ENCODE measurements at places on chromosomes 4 and X.

DNA sequence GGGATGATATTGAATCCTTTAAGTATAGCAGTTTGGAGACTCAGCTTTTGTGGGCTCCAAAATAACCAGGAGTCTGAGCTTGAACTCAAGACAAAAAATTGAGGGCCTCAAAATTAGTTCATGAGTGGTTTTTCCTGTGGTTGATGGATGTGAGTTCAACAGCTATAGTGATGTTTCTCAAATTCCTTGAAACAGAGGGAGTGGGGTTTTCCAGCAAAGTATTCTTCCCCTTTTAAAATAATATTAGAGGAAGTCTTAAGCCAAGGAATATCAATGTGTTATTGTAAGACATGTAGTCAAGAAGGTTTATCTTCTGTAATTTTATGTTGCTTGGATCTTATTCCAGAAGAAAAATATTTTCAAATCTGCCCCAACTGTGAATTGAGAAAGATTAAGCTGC lies 10.6 kb downstream of the OTC start:
- no peak overlapping the region for H3K27ac ChIP-seq
- DNase-seq, result no peak
- H3K4me3 ChIP-seq, result no peak overlapping the region
- no peaks in the 10 kb centered on the region for H3K4me1 ChIP-seq

GRCh38 chr4:90127223-90127705 lies at the start of gene CCSER1:
Gene CCSER1, plus strand, starts transcription at chr4:90127394.
- peak; percentile 38 for DNase-seq
- no peaks in the 10 kb centered on the region for H3K36me3 ChIP-seq
- no peak within 1 kb of the TSS for H3K4me3 ChIP-seq
- H3K27ac ChIP-seq, result no peak within 1 kb of the TSS
- H3K4me1 ChIP-seq, result peaks cover 3% of the 10 kb centered on the region
- peaks cover 13% of the 10 kb centered on the region for H3K27me3 ChIP-seq

GRCh38 chrX:55813150-55813549 lies 95.6 kb downstream of the RRAGB start:
- H3K27me3 ChIP-seq, result no peaks in the 10 kb centered on the region
- no peaks in the 10 kb centered on the region for H3K36me3 ChIP-seq
- no peak overlapping the region for H3K4me3 ChIP-seq
- no peaks in the 10 kb centered on the region for H3K4me1 ChIP-seq
- no peak for DNase-seq
- no peak overlapping the region for H3K27ac ChIP-seq

DNA sequence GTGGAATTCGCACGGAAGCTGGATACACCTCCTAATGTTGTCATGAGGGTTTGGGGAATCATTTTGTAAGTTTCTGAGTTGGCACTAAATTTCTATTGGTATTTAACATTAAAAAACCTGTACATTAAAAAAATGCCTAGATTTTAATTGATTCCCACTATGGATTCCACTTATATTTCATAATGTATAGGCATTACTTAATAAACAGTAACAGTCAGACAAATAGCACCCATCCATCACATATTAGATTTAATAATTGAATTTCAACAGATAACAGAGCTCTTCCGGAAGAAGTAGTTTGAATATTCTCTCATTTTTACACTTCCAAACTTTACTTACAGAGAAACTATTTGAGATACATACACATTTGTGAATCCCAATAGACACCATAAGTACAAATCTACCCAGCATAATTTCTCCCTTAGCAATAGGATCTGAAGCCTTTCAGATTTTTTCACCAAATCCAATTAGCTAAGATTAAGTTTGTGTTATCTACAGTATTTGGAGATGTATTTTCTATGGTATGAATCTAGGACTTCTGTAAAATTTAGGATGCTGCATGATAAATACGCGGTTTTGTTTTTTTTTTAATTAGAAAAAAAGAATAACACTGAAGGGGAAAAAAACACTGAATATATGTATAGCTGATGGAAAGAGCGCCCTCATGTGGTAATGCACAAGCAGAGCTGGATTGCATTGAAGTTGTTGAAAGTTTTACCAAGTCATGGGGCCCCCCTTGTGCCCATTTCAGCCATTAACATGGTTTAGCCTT lies 12.2 kb upstream of the ODAM start:
- H3K27me3 ChIP-seq, result no peaks in the 10 kb centered on the region
- no peak for DNase-seq
- H3K36me3 ChIP-seq, result no peaks in the 10 kb centered on the region
- no peak overlapping the region for H3K27ac ChIP-seq
- no peak overlapping the region for H3K4me3 ChIP-seq
- H3K4me1 ChIP-seq, result no peaks in the 10 kb centered on the region

- no peak overlapping the region for H3K4me3 ChIP-seq
- no peaks in the 10 kb centered on the region for H3K27me3 ChIP-seq
- no peak for DNase-seq
- no peaks in the 10 kb centered on the region for H3K4me1 ChIP-seq
- no peaks in the 10 kb centered on the region for H3K36me3 ChIP-seq
These were observed 27.4 kb downstream of the GBA3 start for GRCh38 chr4:22720091-22720490.

DNA sequence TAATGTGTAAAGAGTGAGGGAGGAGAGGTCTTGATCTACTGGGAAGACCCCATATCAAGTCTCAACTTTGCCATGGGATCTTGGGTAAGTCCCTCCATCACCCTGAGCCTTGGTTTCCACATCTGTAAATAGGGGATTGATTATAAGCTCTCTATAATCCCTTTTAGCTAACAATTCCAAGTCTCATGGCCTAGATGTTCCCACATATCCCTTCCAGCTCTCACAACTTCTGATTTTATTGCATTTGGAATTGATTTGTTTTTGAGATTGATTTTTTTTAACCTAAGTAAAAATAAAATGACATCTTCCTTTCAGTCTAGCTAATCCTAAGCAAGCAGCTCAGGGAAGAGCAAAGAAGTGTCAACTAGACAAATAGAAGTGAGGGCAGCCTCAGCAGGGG lies 29.8 kb downstream of the SMIM20 start:
- H3K4me1 ChIP-seq, result no peaks in the 10 kb centered on the region
- no peak overlapping the region for H3K4me3 ChIP-seq
- DNase-seq, result no peak
- H3K27me3 ChIP-seq, result peaks cover 9% of the 10 kb centered on the region

DNA sequence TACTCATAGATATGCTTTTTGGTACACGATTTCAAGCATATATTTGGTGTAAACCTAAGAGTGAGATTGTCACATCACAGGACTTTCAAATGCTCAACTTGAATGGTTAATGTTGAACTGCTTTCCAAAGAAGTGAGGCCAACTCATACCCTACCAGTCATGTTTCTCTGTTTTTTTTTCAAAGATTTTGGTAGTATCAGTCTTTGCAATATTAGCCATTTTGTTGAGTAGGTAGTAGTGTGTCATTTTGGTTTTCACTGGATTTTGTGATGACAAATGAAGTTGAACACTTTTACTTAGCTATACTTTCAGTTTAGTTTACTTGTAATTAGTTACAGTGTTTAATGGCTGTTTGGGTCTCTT lies 12.5 kb upstream of the HS3ST1 start:
- no peaks in the 10 kb centered on the region for H3K36me3 ChIP-seq
- H3K4me1 ChIP-seq, result no peaks in the 10 kb centered on the region
- H3K27me3 ChIP-seq, result peaks cover 3% of the 10 kb centered on the region
- H3K27ac ChIP-seq, result no peak overlapping the region

DNA sequence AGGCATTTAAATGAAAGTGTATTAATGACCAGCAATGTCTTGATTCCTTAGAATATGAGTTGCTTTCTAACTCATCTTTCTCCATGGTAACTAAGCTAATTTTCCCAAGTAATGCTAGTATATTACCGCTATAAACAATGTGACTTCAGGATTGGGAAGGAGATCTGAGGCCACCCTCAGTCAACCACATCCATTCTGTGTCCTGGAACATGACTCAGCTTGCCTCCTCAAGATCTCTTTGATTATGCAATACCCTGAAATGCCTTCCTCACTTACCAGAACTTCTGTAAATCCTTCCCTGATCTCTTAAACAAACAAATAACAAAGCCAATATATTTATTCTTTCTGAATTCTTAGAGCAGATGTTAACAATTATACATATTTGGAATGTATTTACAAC lies 1495.5 kb downstream of the PCDH18 start:
- no peak overlapping the region for H3K27ac ChIP-seq
- no peaks in the 10 kb centered on the region for H3K36me3 ChIP-seq
- H3K27me3 ChIP-seq, result no peaks in the 10 kb centered on the region

- no peaks in the 10 kb centered on the region for H3K4me1 ChIP-seq
- no peak overlapping the region for H3K4me3 ChIP-seq
- DNase-seq, result no peak
- no peaks in the 10 kb centered on the region for H3K27me3 ChIP-seq
These were observed 122.4 kb downstream of the BCOR start for GRCh38 chrX:39975101-39975925.

- no peaks in the 10 kb centered on the region for H3K27me3 ChIP-seq
- no peak overlapping the region for H3K27ac ChIP-seq
- H3K36me3 ChIP-seq, result no peaks in the 10 kb centered on the region
- DNase-seq, result no peak
- H3K4me3 ChIP-seq, result no peak overlapping the region
- no peaks in the 10 kb centered on the region for H3K4me1 ChIP-seq
These were observed 157.6 kb downstream of the ZNF518B start for GRCh38 chr4:10299601-10300000.

DNA sequence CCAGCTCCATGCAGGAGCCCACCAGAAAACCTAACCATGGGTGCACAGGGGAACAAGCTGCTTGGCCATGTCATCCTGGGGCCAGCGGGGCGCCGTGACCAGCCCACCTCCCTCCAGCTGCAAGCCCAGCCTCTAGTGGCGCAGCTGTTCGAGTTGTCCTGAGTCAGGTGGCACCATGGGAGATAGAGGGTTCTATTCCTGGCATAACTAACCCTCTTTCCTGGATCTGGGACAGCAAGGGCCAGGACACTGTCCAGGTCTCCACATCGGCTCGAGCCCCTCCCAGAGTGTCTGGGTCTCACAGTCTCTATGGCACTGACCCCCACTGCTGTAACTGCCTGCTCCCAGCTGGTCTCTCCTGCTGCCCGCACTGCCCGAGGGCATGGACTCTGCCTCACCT lies 16.7 kb downstream of the ABLIM2 start:
- no peak for DNase-seq
- no peak overlapping the region for H3K27ac ChIP-seq
- no peak overlapping the region for H3K4me3 ChIP-seq
- H3K4me1 ChIP-seq, result no peaks in the 10 kb centered on the region
- H3K36me3 ChIP-seq, result no peaks in the 10 kb centered on the region
- H3K27me3 ChIP-seq, result no peaks in the 10 kb centered on the region

DNA sequence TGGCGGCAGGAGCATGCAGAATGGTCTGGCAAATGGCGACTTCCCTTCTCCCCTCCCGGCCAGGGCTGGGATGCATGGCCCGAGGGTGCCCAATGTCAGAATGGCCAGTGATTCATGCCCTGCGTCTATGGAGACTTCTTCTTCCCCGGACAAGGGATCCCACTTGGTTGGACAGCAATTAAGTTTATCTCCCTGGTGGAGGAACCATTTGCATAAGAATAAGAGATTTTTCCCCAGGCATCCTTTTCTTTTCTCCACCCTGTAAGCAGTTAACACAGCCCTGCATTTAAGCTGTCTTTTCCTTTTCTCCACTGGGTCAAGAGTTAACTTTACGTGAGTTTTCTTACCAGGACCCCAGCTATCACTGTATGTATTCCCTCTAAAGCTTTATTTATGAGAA lies 856.6 kb downstream of the GLUD2 start:
- H3K27ac ChIP-seq, result no peak overlapping the region
- H3K4me1 ChIP-seq, result no peaks in the 10 kb centered on the region
- no peak for DNase-seq
- H3K27me3 ChIP-seq, result no peaks in the 10 kb centered on the region
- no peak overlapping the region for H3K4me3 ChIP-seq

GRCh38 chr4:24862073-24862751 lies 50.6 kb downstream of the CCDC149 start:
- DNase-seq, result no peak
- no peak overlapping the region for H3K4me3 ChIP-seq
- H3K27ac ChIP-seq, result no peak overlapping the region
- no peaks in the 10 kb centered on the region for H3K36me3 ChIP-seq

- no peaks in the 10 kb centered on the region for H3K36me3 ChIP-seq
- H3K27ac ChIP-seq, result no peak overlapping the region
- H3K4me3 ChIP-seq, result no peak overlapping the region
- H3K4me1 ChIP-seq, result no peaks in the 10 kb centered on the region
- no peaks in the 10 kb centered on the region for H3K27me3 ChIP-seq
These were observed 46.8 kb upstream of the GC start for GRCh38 chr4:71830497-71831190.

Measured in CD4-positive, CD25-positive, alpha-beta regulatory T cell (primary cell).